H4 (cell line): ENCODE measurements at places on chromosomes 5 and 9.

GRCh38 chr5:42614509-42614908 lies 142.1 kb upstream of the CCDC152 start:
- peak; percentile 39 for DNase-seq

- no peak for DNase-seq
These were observed 191.4 kb downstream of the TMEM167A start for GRCh38 chr5:82885627-82886389.

DNA sequence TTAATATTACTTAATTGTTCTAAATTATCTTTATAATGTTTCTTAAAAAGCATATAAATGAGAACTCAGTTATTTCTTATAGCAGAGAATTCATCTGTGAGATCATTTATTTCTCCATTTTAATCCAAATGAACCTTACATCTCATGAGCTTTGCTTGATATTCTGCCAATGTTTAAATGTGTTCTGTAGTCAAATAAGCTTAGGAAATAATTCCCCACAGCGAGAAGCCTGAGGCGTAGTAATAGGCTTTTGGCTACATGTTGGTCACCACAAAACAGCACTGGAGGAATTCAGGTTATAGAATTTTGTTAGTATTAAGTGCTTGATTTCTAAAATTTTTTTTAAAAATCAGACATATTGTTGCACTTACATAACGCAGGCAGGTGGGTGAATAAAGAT lies 585.3 kb upstream of the RORB start:
- DNase-seq, result no peak

- DNase-seq, result no peak
These were observed 46.8 kb upstream of the DHFR start for GRCh38 chr5:80701597-80701996.

DNA sequence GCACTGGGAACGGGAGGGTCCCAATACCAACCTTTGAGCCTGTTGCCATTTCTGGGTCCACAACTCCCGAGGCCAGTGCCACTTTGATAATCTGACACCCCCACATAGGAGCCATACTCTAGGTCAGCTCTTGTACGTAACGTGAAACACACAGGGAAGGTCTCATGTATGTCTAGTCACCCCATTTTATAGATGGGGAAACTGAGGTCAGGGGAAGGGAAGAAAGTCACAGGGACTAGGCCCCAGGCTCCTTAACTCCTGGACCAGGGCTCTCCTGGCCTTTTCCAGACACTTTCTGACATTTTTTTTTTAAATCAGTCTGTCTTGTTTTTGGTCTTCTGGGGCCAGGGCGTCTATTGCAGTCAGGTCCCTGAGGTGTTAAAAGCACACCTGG lies 80.3 kb upstream of the SLC25A51 start:
- no peak for DNase-seq

DNA sequence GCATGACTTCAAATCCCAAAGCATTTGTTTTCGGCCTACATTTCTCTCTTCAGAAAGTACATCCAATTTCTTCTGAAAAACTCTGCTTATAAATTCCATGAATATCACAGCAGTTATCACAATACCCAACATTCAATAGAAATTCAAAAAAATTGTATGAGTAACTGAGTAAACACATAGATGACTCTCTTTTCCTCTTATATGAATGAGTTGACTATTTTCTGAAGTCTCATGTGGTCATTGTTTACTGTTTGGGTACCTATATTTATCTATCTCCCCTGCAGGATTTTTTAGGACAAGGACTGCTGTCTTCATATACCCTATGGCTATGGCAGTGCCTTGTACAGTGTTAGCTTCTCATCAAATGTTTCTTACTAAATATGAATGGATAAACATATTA lies 157.1 kb downstream of the HTR1A start:
- no peak for DNase-seq

DNA sequence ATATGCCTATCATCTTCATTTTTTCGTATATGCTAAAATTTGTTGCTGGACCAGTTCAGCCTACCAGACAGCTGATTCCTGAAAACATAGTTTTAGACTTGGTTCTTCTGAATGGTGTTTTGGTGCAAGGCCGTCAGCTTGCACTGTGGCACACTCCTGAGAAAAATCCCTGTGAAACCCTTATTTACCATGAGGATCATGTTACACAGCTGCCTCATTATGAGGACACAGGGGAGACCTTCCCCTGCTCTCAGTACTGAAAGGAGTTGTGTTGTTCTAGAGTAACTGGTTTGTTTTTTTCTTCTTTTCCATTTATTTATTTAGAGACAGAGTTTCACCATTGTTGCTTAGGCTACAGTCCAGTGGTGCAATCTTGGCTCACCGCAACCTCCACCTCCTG lies 37.6 kb downstream of the MAST4 start:
- peak; percentile 22 for DNase-seq

DNA sequence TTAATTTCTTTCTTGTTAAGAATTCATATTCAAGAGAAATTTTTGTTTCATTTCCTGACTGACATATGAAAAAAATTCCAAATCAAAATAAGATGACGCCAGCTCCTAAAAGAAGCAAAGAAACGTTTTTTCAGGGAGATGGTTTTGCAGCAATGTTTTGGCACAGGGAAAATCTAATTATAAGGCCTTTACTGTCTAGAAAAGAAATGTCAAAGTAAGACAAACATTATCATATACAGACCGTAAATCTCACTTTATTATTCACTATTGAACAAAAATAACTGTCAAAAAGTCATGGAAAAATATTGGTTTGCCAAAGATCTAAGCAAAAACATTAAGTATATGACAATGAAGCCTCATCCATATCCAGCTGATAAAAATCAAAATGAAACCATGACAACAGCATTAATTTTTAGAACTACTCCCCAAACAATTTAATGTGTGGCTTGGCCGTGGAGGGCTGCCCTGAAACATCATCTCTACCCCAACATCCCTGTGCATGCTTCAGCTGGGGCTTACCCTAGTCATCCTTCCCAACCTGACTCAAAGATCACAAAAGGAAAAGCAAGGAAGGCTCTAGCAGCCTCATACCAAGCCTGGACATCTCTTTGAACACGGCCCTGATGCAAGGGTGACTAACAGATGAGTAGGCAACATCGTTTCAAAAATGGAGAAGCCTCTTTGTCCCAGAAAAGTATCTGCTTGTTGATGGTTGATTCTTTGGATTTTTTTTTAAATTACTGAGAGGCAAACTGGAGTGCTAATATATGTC lies 95.6 kb downstream of the ARSB start:
- DNase-seq, result no peak

DNA sequence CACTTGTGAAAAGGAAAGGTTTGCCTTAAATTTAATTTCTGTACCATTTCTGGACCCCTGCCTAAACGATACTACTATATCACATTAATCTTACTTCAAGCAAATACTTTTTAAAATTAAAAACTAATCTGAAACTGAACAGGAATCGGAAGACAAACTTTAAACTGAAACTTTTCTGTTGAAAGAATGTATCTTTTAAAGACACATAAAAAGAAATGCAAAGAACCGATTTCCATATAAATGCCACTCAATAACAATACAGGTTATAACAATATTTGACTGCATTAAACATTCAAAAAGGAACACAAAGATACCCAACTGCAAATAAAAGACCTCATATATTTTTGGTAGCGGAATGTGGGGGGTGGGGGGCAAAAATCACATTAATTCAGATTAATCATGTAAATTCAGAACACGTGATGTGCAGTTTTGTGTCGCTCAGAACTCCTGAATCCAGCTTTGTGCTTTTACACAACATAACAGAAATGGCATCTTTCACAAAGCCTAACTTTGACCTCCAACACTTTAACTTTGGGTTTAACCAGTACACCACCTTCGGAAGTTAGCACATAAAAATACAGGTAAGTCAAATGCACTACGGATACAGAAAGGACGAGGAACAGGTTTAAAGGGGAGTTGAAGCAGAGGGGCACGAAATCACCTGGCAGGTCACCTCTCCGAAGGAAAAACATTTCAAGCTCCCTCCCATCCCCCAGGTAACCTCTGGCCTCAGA lies 925 bp downstream of the LIFR start:
- no peak for DNase-seq

GRCh38 chr5:65199993-65200675 lies 281.6 kb downstream of the ADAMTS6 start:
- DNase-seq, result peak; percentile 22

DNA sequence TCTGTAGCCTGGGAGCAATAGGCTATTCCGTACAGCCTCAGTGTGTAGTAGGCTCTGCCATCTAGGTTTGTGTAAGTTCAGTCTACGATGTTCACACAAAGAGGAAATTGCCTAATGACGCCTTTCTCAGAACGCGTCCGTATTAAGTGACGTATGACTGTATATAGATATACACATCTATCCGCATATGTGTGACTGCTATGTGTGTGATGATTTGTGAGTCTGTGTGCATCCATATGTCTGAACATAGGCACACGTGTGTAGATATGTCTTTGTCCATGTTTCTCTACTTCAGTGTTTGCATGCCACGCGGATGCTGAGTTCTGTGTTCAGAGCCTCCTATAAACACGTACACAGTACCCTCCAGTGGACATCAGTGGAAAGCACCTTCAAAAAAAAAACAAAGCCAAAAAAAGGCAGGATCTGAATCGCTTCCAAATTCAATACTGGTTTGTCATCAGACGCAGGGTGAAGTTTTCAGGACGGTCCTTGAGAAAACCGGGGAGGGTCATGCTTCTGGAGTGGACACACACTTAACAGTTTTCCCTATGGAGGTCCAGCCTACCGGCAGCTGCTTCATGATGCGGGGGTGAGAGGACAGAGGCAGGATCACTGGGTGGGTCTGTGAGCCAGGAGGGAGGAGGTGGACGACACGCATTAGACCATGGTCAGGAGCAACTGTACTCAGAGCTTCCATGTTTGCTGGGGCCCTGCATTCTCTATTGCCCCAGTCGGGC lies 29.5 kb upstream of the ALDH1B1 start:
- DNase-seq, result peak; percentile 76

GRCh38 chr5:177320879-177321278 lies 9.2 kb upstream of the MXD3 start:
- no peak for DNase-seq

- DNase-seq, result no peak
These were observed 108.9 kb downstream of the PAM start for GRCh38 chr5:102863764-102864560.

DNA sequence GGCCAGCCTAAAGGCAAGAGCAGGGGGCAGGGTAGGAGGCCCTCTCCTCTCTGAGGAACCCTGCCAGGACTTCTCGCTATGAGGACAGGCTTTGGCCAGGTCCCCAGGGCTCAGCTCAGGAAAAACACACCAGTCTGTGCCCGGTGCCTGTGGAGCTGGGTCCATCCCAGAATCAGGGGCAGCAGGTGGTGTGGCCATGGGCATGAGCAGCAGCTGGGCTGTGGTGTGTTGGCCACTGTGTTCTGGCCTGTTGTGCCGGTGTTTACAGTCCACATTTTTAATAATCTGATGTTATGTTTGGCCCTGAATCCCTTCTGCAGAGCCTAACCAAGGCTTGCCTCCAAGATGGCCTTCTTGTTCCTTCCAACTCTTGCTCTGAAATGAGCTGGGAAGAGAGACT lies 77.0 kb downstream of the FGF18 start:
- DNase-seq, result no peak

- DNase-seq, result no peak
These were observed 229.1 kb upstream of the TRPC7 start for GRCh38 chr5:136594416-136594815.

- peak; percentile 47 for DNase-seq
These were observed 428.8 kb downstream of the CHSY3 start for GRCh38 chr5:130333089-130333488.

DNA sequence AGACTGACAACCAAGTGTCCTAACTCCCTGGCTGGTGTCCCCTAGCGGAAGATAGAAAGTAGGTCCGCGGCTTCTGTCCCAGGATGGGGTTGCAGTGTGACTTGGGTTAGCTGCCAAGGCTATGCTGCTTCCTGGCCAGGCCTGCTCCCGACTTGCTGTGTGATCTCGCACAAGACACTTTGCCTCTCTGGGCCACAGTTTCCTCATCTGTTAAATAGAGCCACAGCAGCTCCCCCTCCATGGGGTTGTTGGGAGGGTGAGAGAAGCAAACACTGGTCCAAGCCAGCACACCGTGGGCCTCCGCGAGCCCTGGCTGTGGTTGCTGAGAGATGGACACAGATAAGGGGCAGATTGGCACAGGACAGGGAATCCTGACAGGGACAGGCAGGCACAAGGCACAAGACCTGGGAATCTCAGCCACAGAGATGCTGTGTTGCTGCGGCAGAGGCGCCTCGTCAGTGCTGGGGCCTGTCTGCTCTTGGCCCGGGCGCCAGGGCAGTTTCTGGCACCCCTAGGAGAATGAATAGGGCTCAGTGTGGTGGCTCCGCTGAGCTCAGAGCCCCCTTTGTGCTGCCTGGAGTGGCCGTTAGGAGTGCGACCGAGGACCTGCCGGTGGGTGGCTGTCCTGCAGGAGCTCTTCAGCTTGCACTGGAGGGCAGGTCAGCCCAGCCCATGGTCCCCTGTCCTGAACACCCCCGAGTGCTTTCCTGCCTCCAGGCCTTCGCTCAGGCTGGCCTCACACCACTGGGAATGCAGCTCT lies 1.8 kb upstream of the SH2D3C start:
- DNase-seq, result no peak

- DNase-seq, result peak; percentile 69
These were observed 40.3 kb upstream of the TNFAIP8 start for GRCh38 chr5:119315516-119315949.

DNA sequence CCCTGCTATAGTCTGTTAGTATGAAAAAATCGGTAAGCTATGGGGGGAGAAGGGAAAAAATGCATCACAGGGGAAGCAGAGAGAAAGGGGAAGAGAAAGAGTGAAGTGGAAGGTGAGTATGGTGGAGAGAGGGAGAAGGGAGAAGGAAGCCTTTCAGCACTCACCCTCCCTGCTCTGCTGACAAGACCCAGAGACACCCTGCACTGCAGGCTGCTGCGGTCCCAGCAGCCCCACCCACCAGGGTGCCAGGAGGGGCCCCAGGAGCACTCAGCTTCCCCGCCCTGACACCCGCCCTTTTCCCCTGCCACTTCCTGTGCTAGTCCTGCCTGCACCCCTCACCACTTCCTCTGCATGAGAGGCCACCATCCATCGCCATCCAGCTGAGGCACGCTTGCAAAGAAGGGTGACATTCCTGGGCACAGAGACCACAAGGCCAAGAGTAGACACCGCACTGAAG lies 12.7 kb downstream of the STK10 start:
- DNase-seq, result peak; percentile 52

GRCh38 chr5:91225848-91226686 lies 157.1 kb downstream of the ARRDC3 start:
- peak; percentile 17 for DNase-seq

GRCh38 chr5:127564002-127564769 lies 46.7 kb downstream of the PRRC1 start:
- DNase-seq, result peak; percentile 73

GRCh38 chr5:177427211-177427822 lies 841 bp downstream of the GRK6 start:
- DNase-seq, result no peak

DNA sequence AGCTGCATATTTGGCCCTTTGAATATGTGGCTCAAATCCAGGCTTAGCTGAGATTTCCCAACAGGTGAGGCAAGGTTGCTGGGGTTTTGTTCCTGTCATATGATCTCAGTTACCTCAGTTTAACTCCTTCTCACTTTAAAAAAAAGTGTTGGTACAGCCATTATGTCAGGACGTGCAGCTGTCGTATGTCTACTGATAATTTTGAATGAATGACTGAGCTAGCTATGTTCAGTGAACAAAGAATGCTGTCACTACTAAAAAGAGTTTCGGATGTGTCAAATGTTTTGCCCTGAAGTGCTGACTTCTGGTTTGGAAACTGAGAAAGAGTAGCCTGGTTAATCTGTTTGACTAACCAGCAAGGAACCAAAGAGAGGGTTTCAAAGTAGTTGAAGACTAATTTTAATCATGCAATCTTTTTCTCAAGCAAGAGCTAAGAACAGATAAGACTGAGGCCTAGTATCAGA lies 106.3 kb upstream of the NR3C1 start:
- no peak for DNase-seq
